Activated CD8-positive, alpha-beta memory T cell treated with anti-CD3 and anti-CD28 coated beads for 1 hour (primary cell): ENCODE measurements at places on chromosomes 11 and 22.

GRCh38 chr11:27138716-27139115 is 98.1 kb downstream of the BBOX1 start:
- no peak for DNase-seq

GRCh38 chr11:44057340-44057739 is 8.7 kb upstream of the ACCS start:
- no peak for DNase-seq

GRCh38 chr22:26700886-26701285 is 43.5 kb downstream of the MIAT start:
- DNase-seq = no peak

- no peak for DNase-seq
Observed at GRCh38 chr22:37363261-37363992, 63.9 kb downstream of the ELFN2 start.

GRCh38 chr11:128663824-128664223 is 30.0 kb upstream of the FLI1 start:
- no peak for DNase-seq

DNA sequence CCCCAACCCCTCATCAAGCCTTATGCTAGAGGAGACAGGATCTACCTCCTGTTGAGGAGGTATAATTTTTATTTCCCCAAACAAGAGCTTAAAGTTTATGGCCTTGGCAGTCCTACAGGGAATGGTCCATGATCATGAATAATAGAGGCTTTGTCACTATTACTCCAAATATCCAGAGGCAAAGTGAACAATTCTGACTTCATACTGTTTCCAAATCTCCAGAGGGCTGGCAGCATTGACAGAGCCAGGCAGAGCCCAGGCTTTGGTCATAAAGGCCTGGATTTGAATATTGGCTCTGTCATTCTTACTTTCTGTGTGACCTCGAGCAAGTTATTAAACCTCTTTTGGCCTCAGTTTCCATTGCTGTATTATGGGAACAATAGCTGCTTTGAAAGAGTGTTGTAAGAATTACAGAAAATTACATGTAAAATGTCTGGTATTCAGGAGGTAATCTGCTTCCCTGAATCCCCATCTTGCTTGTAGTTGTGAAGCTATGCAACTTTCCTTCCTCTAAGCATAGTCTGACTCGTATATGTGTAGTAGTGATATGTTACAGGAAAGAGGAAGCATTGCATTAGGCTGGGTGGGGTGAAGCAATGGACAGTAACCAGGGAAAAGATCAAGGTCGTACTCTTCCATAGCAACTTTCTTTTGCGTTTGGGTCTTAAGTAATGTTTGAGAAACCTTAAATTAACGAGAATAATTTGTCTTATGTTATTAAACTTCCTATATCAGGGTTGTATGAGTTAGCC is 88.8 kb downstream of the CD44 start:
- no peak for DNase-seq

DNA sequence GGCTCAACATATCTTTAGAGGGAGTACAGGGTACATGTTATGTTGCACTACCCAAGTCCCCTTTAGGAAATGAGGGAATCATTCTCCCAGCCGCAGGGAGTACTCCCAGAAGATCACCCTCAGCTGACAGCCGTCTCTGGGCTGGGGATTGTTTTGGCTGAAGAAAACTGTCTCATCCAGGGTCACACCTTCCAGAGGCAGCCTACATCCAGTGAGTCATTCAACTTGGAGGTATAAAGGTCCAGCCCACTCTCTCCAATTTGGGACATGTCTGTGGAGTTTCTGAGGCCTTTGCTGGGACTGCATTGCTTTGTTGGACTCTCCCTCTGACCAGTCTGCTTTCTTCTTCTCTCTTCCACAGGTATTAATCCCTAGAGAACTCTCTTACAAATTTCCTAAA is 42.1 kb downstream of the RASSF10 start:
- no peak for DNase-seq

DNA sequence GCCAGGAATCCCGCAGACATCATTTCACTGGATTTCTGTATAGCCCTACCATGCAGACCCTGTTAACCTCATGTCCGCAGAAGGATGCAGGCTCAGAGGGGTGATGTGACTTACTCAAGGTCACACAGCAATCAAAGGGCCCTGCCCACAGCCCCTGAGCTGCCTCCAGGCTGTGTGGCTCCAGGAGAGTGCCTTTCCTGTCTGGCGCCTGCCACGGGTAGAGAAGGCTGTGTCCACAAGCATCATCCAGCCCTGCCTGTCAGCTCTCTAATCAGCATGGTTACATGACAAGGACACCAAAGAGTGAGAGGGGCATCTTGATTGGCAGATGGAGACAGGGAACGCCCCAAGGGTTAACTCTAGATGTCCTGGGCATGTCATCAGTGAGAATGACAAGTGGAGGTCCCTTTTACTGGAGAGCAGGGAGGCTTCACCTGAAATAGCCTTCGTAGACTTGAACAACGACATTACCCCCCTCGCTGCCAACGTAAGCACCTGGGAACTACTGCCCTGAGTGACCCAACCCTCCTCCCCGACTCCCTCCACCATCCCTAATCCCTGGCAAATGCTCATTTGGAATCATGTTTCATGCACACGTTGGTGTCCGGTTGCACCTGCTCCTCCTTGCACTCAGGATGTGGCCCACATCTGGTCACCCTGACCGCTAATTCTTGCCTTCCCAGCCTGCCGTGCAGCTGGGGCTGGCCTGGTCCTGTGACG is 6.9 kb downstream of the FGF19 start:
- DNase-seq = no peak

GRCh38 chr22:43154887-43155536 is 3.7 kb downstream of the TSPO start:
- no peak for DNase-seq

DNA sequence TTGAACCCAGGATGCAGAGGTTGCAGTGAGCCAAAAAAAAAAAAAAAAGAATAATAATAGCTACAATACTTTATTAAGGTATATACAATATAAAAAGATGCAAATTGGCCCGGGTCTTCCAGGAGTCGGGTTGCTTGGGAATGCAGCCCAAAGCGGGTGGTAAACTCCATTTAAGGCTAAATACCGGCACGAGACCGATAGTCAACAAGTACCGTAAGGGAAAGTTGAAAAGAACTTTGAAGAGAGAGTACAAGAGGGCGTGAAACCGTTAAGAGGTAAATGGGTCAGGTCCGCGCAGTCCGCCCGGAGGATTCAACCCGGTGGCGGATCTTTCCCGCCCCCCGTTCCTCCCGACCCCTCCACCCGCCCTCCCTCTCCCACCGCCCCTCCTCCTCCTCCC is 143.3 kb downstream of the DLG2 start:
- DNase-seq = no peak

GRCh38 chr11:103528596-103528995 is 419.4 kb downstream of the DYNC2H1 start:
- DNase-seq = no peak

- DNase-seq = no peak
Observed at GRCh38 chr11:112795911-112796649, 165.1 kb upstream of the NCAM1 start.

GRCh38 chr11:11044137-11044855 is 186.4 kb upstream of the ZBED5 start:
- DNase-seq = no peak

DNA sequence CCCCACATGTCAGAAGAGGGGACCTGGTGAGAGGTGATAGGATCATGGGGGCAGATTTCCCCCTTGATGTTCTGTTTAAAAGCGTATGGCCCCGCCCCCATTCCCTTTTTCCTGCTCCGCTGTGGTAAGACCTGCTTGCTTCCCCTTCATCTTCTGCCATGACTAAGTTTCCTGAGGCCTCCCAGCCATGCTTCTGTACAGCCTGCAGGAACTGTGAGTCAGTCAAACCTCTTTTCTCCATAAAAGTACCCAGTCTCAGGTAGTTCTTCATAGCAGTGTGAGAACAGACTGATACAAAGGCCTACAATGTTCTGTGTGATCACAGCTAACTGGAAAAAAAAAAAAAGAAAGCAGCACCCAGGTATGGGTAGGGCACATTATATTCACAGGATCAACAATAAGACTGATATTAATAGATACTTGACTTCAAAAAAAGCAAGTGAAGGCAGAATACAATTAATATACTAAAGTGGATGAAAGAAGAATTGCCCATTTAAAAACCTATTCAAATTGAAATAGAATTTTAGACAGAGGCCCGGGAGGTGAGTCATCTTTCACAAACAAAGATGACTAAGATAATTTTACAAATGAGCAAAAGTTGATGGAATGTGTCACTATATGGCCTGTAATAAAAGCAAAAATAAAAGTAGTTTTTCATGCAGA is 1.7 kb upstream of the OR52K1 start:
- no peak for DNase-seq

- DNase-seq = no peak
Observed at GRCh38 chr11:79050786-79051185, 390.0 kb downstream of the TENM4 start.

DNA sequence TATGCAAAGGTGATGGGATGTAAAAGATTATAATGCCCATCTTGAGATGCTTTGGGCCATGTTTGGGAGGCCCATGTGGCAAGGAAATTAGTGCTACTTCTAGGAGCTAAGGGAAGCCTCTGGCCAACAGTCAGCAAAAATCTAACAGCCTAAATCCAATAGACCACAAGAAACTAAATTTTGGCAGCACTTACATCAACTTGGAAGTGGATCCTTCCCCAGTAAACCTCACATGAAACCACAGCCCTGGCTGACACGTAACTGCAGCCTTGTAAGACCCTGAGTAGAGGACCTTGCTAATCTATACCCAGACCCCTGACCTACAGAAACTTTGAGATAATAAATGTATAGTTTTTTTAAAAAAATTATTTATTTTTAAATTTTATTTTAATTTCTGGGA is 13.1 kb upstream of the GRK3 start:
- DNase-seq = no peak

DNA sequence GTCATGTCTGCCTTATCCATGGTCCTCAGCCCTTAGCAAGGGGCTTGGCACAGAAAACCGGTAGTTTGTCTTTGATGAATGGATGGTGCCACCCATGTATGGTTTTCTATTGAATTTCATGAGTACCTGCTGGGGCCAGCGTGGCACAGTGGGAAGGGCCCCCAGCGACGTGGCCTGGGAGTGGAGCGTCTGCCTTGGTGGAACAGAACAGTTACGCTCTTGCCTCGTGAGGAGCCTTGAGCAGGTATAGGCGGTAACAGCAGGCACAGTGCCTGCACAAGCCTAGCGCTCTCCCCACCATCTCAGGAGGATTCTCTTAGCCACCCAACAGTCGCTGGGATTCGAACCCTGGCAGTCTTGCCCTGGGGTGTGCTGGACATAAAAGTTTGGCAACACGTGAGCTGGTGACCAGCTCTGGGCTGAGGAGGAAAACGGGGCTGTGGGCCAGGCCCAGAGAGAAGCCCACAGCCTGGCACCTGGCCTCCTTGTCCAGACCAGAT is 3.0 kb upstream of the SSH3 start:
- no peak for DNase-seq

GRCh38 chr11:117766026-117766425 is 31.0 kb downstream of the DSCAML1 start:
- no peak for DNase-seq

GRCh38 chr22:28279888-28280287 is 360.8 kb upstream of the PITPNB start:
- no peak for DNase-seq

DNA sequence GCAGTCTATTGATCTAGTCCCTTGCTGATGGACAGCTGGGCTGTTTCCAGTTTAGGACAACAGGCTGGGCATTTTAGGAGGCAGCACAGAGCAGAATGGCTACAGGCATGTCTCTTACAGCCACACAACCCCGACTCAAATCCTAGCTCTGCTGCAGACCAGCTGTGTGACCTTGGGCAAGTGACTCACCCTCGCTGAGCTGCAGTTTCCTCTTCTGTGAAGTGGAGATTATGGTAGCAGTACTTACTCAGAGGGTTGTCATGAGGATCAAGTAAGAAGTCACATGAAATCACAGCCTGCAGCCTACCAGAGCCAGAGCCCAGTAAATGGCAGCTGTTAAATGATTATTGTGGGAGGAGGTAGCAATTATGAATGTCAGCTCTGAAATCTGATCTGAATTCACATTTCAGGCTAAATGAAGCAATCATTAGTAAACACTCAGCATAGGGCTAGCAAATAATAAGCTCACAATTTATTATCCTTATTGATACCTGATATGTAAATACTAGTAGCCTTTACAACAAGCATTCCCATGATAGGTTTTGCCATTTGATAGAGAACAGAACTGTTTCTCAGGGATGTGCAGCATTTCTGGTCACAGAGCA is 58.9 kb downstream of the MYEOV start:
- no peak for DNase-seq

GRCh38 chr22:25183949-25184619 is 15.6 kb upstream of the CRYBB3 start:
- no peak for DNase-seq

- peak; percentile 52 for DNase-seq
Observed at GRCh38 chr11:75802913-75803820, 11.8 kb upstream of the UVRAG start.

- no peak for DNase-seq
Observed at GRCh38 chr22:47620391-47620790, 857.9 kb downstream of the TBC1D22A start.

GRCh38 chr11:102572554-102573220 is 42.1 kb upstream of the MMP7 start:
- no peak for DNase-seq

GRCh38 chr22:37242395-37242918 is 1.6 kb downstream of the RAC2 start:
- peak; percentile 76 for DNase-seq

- no peak for DNase-seq
Observed at GRCh38 chr11:6568191-6568918, 35.1 kb downstream of the RRP8 start.

GRCh38 chr22:44133901-44134571 is 46.7 kb upstream of the PARVG start:
- no peak for DNase-seq

GRCh38 chr22:33562501-33562900 is 357.8 kb downstream of the LARGE1 start:
- no peak for DNase-seq

- DNase-seq = no peak
Observed at GRCh38 chr11:57054817-57055216, 66.1 kb downstream of the OR5AK2 start.

- DNase-seq = no peak
Observed at GRCh38 chr11:10440401-10440800, 14.7 kb upstream of the AMPD3 start.
